ENCODE measurements at places on chromosomes 1 and 21. TPM values are rescaled to one million over a fixed set of nuclear protein-coding genes. Genes with fewer than 3 reads are reported as not detected.

The NMNAT2 gene
- total RNA-seq = 0.27 TPM

The HDAC1 gene
- total RNA-seq = 286 TPM

The AMY1A gene
- not detected for total RNA-seq

The CRABP2 gene
- total RNA-seq = 1,168 TPM

The SLC45A3 gene
- 4.4 TPM for total RNA-seq

The PRKAA2 gene
- total RNA-seq = not detected

The CSF3R gene
- not detected for total RNA-seq

The MYCBP gene
- total RNA-seq = 34.3 TPM

The OR10J5 gene
- total RNA-seq = not detected

The LAPTM5 gene
- total RNA-seq = not detected

The CYP4Z1 gene
- total RNA-seq = not detected

The PSRC1 gene
- total RNA-seq = 46.8 TPM

The KIAA1614 gene
- 0.07 TPM for total RNA-seq

- DNase-seq = no peak
Observed at GRCh38 chr1:21876267-21876666, 60.8 kb downstream of the HSPG2 start.

DNA sequence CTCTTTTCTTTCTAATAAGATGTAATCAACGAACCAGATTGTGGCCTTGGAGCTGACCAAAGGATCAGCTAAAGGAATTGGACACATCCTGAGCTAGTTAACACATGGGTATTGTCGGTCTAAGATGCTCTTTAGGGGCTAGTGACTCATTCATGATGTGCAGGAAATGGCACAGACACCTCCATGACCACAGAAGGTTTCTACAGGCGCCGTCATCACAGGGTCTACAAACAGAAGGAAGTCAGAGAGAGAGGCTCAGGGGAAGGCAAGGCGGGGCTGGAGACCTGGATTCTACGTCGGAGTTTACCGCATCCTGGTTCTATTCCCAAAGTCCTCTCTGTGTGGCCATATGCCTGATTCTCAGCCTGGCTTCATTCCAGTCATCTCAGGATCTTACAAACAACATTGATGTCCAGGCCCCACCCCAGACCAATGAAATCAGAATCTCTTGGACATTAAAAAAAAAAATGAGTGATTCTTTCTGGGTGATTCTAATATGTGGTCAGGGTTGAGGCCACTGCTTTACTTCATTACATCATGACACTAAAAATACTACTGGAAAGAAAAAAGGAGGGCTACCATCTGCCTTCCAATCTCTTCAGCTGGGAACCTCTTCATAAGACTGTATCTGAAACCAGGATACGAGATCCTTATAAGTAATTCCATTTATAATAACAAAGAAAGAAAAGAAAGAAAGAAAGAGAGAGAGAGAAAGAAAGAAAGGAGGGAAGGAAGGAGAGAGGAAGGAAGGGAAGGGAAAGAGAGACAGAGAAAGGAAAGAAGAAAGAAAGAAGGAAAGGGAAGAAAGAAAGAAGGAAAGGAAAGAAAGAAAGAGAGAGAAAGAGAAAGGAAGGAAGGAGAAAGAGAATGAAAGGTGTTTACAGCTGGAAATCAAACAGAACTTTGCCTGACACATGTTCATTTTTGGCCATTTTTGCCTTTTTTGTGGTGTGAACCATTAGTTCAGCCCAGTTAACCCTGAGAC lies 11.6 kb upstream of the KCNJ15 start:
- DNase-seq = no peak

DNA sequence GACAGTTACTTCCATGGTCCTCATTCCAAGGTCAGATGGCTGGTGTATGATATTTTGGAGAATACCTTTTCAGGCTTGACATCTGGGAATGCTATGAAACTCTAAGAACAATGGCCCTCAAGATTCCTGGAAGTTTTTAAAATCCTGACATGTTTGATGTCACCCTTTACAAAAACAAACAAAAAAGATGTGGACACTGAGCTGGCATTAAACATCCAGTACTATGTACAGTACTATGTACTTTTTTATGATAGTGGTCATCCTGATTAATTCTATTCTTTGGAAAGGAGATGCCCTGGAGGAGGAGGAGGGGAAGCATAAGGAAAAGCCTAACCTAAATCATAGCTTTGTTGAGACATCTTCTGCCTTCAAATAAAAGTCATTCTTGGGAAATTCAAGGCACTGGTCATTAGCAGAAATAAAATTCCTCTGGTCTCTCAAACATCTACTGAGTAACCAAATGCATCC lies 235.4 kb downstream of the HMCN1 start:
- DNase-seq = no peak

DNA sequence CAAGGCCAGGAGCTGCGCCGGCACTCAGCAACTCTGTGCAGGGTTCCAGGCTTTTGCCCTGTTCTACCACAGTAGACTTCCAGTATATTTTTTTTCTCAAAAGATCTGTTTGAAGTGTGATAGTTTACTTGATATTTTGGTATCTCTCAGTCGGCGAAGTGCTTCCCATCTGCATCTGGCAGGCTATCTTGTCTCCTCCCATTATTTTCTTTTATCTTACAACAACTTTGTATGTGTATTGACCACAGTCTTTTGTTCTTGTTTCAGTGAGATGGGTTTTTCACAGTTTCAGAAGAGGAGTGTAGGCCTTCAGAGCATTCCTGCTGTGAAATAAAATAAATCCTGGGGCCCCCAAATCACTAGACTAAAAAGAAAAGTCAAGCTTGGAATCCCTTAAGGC lies 292.9 kb downstream of the PTGER3 start:
- no peak for DNase-seq

DNA sequence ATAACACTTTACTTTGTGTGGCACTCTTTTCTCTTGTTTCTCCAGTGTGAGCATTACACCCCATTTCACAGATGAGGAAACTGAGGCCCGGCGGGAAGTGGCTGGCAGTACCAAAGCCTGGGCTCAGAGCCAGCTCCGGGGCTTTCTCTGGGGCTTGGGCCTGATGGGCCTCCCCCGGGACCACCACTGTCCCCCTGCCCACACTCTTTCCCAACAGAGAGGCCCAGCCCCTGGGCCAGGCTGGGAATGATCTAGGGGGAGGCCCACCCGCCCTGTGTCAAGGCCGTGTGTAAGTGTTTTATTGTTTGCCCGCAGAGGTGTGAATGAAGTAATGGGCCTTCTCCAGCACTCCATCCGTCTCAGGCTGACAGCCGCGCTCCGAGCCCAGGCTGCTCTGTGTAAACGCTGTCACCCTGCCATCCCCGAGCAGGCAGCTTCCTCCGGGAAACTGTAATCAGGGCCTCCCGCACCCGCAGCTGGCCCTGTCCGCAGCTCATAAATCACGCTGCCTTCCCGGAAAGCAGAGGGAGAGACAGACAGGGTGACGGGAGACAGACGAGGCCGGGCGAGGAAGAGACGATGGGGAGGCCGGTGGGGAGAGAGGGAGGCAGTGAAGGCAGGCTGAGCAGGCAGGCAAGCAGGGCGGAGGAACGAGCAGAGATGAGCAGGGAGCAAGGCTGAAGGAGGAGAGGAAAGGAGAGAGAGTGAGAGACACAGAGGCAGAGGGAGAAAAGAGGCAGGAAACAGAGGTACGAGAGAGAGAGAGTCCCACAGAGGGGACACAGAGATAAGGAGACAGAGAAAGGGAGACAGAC lies 109.7 kb upstream of the ZBTB40 start:
- DNase-seq = peak; percentile 19

DNA sequence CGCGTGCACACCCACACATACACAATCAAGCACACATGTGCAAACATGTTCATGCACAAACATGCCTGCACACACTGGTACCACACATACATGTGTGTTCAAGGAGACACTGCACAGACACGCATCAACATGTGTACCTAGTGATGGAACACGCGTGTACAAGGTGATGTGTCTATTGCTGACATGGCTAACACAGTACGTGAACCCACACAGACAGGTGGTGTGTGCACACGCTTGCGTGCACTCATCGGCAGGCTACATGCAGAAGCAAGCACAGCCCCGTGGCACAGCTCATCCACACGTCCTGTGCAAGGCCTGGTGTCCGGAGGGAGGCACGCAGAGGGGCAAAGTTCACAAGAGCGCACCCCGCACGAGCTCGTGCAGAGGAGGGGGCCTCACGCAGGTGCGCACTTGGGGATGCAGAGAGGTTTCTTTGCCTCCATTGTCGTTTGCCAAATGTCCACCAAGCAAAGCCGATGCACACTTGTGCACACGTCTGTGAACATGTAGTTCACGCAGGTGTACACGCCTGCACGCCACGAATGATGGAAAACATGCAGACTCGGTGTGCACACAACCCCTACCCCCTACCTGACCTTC lies 969 bp downstream of the ACAP3 start:
- DNase-seq = peak; percentile 34

DNA sequence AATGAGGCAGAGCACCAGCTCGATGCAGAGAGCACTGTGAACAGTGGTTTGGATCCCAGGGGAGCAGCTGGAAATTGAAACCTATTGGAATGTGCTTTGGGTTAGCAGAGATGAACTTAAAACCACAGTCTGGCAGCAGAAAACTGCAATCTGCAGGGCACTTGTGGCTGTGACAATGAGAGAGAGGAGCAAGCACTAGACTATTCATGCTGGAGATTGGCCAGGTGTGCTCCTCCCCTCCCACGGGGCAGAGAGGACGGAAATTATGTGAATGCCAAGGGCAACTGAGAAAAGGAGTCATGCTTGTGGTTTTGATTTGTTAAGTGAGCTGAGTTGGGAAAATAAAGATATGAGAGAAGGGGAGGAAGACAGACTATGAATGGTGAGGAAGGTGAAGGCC lies 38.1 kb downstream of the HSD3B2 start:
- DNase-seq = no peak

- no peak for DNase-seq
Observed at GRCh38 chr1:197677752-197678295, 97.5 kb downstream of the DENND1B start.

DNA sequence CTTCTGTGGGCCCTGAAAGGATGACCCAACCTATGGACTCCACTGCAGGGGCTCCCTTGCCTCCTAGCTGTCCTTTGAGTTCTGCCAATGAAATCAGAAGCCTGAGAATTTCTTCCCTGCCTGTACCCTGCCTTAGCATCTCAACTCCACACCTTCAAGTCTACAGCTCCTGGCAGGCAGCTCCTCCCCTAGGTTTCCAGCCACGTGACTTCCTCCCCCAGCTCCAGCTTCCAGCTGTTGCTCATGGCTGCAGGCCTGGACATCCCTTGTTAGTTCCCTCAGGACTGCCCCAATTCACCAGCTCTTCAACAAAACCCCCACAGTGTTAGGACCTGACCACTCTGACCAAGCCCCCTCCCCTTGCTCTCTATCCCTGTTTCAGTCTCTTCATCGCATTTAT lies 2.4 kb downstream of the RCAN1 start:
- DNase-seq = no peak

DNA sequence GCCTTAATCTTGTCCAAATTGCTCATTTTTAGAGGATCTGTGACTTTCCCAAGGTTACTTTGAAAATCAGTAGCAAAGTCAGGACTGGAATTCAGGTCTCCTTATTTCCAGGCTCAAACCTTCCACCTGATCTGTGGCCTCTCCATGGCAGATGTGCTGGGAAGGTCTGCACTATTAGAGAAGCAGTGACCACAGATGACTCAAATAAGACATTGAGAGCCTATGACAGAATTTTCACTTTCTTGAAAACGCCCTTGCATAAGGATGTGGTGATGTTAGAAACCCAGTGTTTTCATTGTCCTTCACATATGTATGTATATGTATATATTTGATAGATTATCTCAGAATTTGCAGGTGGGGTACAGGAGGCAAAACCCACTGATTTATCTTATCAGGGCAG lies 45.3 kb downstream of the TTC39A start:
- DNase-seq = no peak

DNA sequence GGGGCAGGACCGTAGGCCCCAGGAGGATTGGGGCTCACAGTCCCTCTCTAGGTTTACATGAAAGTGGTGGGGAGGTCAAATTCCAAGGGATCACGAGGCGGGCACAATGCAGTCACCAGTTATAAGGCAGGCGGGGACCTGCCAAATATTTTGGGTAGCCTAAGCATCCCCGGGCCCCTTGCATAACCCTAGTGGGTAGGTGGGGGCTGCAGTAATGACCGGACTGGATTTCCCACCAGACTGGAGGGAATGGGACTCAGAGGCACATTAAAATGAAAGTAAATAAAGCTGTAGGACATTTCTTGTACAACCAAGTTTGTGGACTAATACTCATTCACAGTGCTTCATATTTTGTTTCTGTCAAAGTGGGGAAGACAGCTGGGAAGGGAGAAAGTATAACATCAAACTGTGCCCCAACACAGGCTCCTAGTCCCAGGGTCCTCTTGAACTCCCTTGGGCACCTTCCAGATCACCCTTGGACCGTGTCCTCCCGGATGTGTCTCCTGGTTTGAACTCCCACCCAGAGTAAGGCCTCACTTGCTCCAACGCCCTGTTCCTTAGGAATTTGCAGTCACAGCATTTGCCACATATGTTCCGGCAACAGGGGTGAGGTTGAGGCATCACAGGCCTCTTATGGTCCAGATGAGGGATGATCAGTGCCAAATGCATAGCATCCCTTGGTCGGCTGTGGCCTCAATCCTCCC lies 28.4 kb upstream of the KIAA0040 start:
- no peak for DNase-seq

DNA sequence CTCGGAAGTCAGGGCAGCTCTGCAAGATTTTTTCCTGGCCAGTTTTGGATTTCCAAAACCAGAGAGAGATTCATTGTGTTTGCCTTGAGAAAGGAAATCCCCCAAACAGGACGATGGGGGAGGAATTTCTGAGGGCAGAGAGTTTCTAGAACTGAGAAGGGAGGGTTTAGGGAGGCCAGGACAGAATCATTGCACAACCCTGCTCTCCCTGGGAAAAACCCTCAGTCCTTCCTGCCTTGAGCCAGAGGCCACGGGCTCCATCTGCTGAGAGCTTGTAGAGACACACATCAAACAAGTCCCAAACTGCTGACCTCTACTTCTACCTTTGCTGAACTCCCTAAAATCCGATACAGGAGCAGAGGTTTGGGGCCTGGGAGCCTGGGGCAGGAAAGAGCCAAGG lies 99.7 kb downstream of the NMNAT2 start:
- peak; percentile 75 for DNase-seq

GRCh38 chr1:151854658-151855057 lies 1.1 kb upstream of the THEM5 start:
- DNase-seq = no peak

- DNase-seq = no peak
Observed at GRCh38 chr1:45979074-45979777, 153.2 kb downstream of the PIK3R3 start.

GRCh38 chr1:61241973-61242381 lies 159.6 kb downstream of the NFIA start:
- DNase-seq = peak; percentile 65

GRCh38 chr1:36466370-36467026 lies 2.3 kb upstream of the MRPS15 start:
- no peak for DNase-seq

DNA sequence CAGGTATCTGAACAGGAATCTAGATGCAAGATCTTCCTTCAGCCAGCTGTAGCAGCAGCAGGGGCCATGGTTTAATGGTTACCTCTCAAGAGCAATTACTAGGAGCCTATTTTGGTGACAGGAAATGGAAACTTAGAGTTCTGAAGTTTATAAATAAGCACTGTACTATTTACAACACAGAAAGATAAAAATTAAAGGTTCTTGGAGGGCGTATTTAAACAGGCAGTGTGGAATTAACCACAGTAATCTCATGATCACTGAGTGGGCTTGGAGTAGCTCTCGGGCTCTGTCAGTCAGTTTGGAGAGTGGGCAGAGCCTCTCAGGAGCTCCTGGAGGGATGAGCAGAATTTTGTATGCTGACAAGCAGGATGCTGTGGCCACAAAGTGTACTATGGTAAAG lies 10.2 kb upstream of the FCRL5 start:
- no peak for DNase-seq
